ENCODE measurements at places on chromosomes 6 and 20.

DNA sequence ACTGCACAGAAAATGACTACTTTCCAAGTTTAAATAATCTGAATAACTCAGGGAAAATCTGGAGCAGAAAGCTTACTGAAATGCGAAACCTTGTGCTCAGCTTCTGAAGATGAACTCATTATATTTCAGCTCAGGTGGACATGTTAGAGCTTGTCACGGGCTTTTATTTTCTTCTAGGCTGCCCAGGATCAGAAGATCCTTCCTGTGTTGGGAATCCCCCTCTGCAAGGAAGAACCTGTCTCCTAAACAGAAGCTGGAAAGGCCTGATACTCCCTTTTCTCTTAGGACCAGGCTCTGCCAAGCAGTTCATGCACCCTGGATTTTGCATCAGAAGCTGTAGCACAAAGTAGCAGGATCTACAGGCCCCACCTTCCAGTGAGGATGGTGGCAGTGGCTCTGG is 5.1 kb upstream of the SLC2A12 start:
- no peak for DNase-seq

- no peak for DNase-seq
Observed at GRCh38 chr20:54132612-54133433, 41.0 kb downstream of the CYP24A1 start.

DNA sequence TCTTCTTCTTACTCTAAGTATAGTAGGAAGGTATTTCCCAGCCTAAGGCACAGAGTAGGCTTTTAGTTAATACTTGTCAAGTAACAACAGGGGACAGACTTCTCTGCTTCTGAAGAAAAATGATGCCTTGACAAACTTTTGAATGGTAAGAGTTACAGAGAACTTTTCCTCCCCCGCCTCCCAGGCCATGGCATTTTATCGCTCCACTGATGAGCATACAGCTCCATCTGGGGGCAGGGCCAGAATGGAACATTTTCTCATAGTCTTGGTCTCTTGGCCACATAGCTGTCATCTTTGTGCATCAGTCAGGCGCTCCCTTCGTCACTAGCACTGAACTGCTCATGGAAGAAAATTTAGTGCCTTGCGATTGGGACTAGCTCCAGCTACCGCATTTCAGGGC is 1066.8 kb upstream of the CITED2 start:
- DNase-seq: no peak

- no peak for DNase-seq
Observed at GRCh38 chr20:46999801-47000465, 105.3 kb downstream of the EYA2 start.

GRCh38 chr6:121443971-121444541 is 8.6 kb downstream of the GJA1 start:
- DNase-seq: no peak

GRCh38 chr20:53599910-53600632 is 6.4 kb upstream of the ZNF217 start:
- DNase-seq: no peak

GRCh38 chr6:14612016-14612980 is 494.7 kb downstream of the CD83 start:
- no peak for DNase-seq

- DNase-seq: no peak
Observed at GRCh38 chr6:158143700-158144099, 24.4 kb downstream of the SERAC1 start.

- no peak for DNase-seq
Observed at GRCh38 chr6:57147955-57148858, 23.9 kb upstream of the BAG2 start.

GRCh38 chr20:40010483-40010882 is 678.6 kb downstream of the MAFB start:
- no peak for DNase-seq

DNA sequence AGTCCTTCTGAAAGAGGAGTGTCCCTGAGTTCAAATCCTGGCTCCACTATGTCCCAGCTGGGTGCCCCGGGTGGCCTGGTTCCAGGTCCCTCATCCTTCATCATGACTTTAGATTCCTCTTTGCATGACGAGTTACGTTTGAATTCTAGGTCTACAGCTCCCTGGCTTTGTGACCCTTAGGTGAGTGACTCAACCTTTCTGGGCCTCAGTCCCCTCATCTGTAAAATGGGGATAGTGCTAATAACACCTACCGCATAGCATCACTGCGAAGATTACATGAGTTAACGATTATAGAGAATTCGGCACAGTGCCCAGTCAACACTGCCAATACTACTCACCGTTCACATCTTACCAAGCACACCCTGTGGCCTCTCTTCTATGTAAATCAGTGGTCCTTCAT is 39.4 kb downstream of the RSPO4 start:
- DNase-seq: no peak

DNA sequence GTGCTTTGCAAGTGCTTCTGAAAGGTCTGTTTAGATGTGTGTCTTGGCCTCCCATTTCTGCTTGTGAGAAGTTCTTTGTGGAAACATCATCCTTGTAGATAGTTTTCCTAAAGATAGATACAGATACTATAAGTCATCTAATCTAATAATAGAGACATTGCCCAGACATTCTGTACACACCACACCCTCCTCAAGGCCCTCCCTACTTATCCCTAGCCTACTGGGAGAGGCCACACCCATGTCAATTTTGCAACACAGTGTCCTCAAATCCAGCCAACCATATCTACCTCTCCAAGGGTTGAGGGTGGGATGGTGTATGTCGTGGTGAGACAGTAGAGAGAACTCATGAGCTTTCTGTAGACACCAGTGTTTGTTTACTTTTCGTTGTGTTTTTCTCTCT is 6.2 kb downstream of the KDM1B start:
- DNase-seq: no peak

DNA sequence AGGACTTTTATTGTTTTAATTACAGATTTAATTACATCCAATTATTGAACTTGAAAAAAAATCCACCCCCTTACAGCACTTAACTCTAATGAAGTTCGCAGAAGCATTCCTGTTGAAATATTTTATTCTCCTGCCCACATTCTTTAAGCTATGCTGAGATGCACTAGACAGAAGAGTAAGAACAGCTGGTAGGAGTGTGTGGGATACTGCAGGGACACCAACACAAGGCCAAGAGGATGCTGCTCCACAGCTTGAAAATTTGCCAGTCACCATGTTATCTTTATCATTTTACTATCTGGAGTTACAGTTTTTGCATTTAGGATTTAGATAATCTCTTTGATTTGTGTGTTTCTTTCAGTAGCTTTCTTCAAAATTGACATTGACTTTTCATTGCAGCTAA is 180.7 kb downstream of the EPHA7 start:
- DNase-seq: no peak

GRCh38 chr6:753486-753885 is 60.5 kb upstream of the EXOC2 start:
- no peak for DNase-seq

GRCh38 chr20:37873884-37874283 is 29.0 kb upstream of the VSTM2L start:
- DNase-seq: no peak

DNA sequence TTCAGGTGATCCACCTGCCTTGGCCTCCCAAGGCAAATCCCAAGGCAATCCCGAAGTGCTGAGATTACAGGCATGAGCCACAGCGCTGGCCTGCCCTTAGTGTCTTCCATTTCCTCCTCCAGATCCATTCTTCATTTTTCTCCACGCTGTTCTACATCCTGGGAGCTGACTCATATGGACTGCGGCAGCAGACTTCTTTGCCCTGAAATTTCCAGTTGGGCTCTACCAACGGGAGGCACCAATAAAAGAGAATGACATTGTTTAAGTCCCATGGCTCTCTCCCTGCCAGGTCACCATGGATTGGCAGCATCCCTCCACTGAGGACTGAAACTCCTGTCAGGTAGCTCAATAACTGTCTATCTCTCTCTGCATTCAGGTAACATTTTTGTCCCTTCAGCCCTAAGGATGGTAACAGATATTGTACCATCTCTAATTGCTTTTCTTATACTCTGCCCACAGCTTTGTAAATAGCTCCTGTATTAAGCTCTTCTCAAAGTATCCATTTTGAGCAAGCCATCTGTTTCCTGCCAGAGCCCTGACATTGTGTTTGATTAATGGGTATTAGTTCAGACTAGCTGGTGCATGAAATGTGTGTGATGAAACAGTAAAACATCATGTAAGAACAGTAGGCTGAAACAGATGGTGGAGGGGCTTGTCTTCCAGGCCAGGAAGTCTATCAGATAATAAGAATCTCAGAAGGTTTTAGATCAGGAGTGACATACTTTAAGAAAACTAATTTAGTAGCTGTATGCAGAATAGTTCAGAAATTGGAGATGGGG is 3.6 kb downstream of the TBCC start:
- no peak for DNase-seq

DNA sequence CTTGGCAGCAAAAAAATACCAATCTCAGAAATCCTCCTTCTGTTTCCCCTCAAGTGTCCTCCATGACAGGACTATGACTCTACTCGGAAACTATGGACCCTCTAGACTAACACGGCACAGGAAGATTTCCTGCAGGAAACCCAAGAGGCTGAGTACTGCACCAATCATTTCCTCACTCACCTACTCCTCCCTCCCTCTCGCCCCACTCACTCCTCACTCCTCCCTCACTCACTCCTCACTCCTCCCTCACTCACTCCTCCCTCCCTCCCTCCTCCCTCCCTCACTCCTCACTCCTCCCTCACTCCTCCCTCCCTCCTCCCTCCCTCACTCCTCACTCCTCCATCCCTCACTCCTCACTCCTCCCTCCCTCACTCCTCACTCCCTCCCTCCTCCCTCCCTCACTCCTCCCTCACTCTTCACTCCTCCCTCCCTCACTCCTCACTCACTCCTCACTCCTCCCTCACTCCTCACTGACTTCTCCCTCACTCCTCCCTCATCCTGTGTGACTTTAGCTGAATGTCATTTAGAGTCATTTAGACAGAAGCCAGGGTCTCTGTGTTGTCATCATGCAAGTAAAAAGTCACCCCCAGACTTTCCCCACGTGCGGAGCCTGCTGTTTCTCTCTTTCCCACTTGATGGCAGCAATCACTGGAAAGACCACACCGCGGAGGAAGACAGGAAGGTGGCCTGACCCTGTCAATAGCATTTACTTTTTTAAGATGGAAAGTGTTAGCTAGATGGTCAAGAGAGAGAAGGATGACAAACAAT is 226.8 kb upstream of the PDE10A start:
- no peak for DNase-seq

GRCh38 chr6:16369140-16369745 is 130.9 kb downstream of the GMPR start:
- no peak for DNase-seq

DNA sequence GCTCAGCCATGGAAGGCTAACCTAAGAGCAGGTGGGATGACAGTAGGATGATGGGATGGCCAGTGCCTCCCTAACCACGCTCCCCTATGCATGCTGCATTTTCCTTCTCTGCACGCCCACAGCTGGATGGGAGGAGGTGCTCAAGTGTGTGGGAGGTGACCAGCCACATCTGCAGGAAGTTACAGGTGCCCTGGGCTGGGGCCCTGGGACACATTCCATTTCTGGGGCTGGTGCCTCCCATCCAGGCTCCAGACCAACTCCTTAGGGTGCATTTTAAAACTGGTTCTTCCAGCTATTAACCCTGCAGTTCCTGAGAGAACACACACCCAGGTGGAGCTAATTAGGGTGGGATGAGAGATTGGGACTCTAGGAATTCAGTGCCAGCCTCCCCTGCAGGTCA is 135.3 kb upstream of the ARMC2 start:
- DNase-seq: no peak

- DNase-seq: no peak
Observed at GRCh38 chr20:38844963-38845362, 39.5 kb downstream of the PPP1R16B start.

DNA sequence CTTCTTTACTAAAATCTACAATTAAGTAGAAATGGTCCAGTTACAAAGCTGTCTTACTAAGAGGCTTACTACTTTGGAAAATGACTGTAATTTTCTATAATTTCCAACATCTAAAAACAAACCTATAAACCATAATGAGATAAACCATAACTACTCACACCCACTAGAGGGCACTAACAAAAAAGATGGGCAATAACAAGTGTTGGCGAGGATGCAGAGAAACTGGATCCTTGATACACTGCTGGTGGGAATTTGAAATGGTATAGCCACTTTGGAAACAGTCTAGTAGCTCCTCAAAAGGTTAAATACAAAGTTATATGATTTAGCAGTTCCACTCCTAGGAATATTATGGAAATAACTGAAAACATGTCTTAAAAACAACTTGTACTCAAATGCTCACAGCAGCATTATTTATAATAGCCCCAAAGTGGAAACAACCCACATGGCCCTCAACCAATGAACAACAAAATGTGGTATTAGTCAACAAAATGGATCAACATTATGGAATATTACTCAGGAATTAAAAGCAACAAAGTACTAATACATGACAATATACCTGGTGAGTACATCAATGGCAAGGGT is 50.6 kb downstream of the GJA10 start:
- no peak for DNase-seq

DNA sequence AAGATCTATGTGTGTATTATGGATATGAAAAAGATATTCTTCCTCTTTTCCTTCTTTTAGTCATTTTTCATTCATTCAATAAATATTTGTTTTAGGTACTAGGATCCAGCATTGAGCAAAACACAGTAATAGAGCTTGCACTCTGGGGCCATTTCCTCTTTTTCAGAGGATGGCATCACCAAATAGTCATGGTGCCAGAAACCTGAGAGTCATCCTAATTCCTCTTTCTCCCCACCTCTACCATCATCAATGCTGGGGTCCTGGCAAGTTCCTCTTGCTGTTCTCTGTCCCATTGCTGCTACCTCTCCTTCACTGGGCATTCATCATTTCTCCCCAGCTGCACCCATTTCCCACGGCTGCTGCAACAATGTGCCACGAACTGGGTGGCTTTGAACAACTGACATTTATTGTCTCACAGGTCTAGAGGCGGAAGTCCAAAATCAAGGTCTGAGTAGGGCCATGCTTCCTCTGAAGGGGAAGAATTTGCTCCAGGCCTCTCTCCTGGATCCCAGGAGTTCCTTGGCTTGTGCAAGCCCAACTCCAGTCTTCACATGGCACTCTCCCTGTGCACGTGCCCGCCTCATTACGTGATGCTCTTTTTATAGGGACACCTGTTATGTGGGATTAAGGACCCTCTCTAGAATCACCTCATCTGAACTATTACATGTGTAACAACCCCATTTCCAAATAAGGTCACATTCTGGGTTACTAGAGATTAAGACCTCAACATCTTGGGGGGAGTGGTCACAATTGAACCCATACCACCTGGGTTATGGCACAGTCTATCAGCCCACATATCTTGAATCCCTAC is 9.5 kb upstream of the IGF2R start:
- DNase-seq: no peak

DNA sequence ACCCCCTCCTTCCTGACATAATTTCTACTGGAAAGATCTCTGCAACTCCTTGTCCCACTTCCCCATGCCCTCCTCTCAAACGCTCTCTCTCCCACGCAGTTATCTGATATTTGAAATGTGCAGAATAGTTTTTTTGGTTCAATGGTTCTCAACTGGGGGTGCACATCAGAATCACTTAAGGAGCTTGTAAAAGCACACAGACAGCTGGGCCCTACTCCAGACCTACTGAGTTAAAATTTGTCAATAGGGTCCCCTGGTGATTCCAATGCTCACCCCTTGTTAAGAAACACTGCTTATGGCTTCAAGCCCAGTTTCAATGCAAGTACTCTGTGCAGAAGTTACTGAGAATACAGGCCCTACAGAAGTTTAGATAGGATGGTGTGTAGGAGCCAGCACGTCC is 45.2 kb upstream of the KCNK16 start:
- DNase-seq: no peak
